BE2C (cell line): ENCODE measurements at places on chromosomes 3 and 15.

DNA sequence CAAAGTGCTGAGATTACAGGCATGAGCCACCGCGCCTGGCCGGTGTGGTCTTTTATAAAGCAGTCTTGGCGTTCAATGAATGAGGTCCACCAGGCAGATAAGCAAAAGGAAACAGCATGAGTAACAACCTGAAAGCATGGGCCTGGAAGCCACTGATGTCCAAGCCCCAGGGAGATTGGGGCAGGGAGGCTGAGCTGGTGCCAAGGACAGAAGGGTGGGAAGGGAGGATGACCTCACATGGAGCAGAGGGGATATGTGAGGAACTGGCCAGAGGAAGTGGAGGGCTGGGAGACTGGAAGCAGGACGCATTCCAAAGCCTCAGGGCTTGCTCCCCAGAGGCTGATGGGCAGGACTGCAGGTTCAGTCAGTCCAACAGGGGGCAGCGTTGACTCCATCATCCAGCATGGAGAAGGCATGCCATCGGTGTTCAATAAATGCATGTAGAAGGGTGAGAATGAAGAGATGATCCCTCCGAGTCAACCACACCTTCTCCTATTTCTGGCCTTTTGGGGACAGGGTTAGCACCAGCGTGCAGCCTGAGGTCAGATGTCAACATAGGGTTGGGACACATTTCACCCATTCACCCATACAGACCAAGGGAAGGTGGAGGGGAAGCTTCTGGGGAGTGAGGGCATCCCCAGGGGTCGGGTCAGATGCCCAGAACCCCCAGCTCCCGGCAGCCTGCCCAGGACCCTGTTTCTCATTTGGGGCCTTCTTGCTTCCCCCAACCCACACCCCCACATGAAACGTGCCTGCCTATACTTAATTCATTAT, 14.8 kb downstream of the MYL3 start:
- no peak for DNase-seq

GRCh38 chr15:34223904-34224596, 766 bp upstream of the EMC4 start:
- no peak for DNase-seq

DNA sequence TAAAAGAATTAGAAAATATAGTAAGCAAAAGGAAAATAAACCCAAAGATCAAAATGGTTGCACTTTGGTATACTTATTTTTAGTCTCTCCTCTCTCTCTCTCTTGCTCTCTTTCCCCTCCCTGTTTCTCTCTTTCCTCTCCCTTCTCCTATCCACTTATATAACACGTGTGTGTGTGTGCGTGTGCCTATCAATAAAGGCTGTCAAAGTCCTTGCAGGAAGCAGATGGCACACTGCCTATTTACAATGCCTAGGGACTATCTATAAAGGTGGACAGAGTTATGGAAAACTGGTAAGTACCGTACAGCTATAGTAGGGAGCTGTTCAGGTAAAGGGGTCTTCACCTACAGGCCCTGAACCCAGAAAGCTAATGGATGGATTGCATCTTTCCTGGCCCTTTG, 161.6 kb downstream of the SQOR start:
- no peak for DNase-seq

DNA sequence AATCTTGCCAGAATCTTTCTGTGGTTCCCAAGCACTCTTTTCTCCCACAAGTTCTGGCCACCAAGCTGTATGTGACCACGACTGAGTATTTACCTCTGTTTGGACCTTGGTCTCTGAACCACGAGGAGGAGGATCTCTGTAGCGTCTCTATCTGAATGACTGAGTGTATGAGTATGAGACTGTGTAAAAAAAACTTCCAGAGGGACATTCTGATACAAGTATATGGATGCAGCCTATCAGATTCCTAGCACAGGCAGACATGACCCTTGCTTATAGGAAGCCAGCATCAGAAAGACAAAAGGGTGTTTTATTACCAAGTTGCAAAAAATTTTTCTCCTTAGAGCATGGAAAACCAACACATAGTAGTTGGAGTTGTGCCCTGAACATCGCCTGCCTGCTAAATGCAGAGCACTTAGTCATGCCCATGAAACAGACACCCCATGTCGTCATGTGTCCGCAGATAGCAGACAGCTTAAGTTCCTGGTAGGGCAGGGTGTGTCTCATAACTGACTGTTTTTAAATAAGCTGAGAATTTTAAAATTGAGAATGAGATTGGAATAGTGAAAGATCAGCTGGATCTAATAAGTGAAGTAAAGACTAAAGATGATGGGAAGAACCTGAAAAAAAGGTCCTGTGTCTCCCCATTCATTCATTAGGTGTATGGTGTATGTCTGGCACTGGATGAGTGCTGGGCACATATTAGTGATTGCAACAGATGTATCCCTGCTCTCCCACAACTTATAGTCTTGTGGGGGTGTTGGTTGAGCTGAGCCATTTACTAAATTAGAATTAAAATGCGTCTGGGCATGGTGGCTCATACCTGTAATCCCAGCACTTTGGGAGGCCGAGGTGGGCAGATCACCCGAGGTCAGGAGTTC, 30.9 kb downstream of the DAG1 start:
- DNase-seq, result peak; percentile 34

DNA sequence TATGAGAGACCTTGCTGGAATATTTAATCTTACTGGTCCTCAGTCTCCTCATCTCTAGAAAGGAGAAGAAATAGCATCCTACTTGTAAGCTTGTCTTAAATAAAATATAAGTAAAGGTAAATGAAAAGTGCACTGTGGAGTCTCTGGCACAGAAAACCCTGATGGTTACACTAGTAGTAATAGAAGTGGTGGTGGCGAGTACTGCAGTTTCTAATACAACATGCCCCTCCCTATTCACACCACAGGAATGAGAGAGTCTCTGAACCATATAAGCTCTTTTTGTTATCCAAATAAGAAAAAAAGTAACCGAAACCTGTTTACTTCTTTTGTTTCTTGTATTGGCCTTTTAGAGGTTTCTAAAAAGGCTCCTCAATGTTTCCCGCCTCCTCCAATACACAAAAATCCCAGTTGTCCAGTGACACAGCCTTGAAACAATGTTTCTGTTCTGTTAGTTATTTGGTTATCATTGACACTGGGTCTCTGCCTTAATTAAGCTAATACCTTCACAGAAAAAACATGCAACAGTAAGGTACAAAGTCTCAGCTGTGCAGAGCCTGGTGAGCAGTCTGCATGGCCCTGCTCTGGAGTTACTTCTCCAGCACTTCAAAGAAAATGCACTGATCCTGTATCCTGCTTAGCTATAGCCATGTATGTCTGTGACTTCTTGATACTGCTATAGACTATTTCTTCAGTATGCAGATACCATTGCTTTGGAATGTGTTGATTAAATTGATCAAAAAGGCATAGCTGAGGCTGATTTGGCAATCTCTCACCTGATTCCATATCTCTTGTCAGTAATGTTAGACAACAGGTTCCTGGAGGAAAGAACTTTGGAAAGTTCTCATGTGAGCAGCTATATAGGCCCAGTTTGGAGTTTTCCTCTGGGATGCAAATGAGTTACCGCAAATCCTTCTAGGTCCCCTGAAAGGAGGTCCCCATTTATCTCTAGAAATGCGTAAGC, 315.6 kb upstream of the IL12A start:
- DNase-seq, result no peak

GRCh38 chr3:184238246-184238818, 8.9 kb downstream of the VWA5B2 start:
- no peak for DNase-seq

GRCh38 chr15:88242586-88243555, 13.7 kb downstream of the NTRK3 start:
- DNase-seq, result no peak
